ENCODE measurements at places on chromosomes 2 and 18.

- DNase-seq: no peak
Measured at GRCh38 chr2:230944123-230944653, 19.1 kb upstream of the GPR55 start.

DNA sequence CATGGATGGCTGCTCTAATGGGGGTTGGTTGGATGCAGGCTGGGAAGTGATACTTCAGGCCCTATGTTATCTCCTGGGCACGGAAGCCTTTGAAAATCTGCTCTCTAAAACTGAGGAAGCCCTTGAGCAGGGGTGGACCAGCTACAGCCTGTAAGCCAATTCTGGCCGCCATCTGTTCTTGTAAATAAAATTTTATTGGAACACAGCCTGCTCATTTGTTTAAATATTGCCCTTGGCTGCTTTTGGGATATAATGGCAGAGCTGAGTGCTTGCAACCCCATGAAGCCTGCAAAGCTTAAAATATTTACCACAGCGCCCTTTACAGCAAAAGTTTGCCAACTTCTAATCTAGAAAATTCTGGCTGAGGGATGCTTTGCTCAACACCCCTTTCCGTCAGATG, 11.9 kb upstream of the IGFBP2 start:
- no peak for DNase-seq

DNA sequence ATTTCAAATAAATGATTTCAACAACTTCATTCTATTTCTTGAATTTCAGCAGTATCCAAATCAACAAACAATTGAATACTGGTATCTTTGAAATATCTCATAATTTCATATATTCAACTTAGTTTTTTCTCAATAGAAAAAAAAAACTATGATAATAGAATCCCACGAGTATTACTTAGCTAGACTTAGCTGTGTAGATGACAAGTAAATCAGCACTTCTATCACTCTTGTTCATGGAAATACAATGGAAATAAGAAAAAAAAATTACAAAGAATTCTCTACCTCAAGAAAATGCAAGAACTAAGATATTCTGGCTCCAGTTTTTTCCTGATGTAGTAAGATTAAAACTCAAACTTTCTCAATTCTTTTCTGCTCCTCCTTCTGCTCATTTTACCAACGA, 256.2 kb upstream of the KYNU start:
- no peak for DNase-seq

- no peak for DNase-seq
Measured at GRCh38 chr2:15799432-15799827, 140.9 kb upstream of the MYCN start.

GRCh38 chr2:64562148-64562784, 38.1 kb downstream of the AFTPH start:
- DNase-seq: peak; percentile 46

GRCh38 chr18:78716022-78716421, 263.6 kb upstream of the SALL3 start:
- no peak for DNase-seq

- DNase-seq: no peak
Measured at GRCh38 chr2:72166279-72166678, 18.6 kb upstream of the CYP26B1 start.

GRCh38 chr2:10473121-10473756, 25.1 kb upstream of the ODC1 start:
- DNase-seq: no peak

DNA sequence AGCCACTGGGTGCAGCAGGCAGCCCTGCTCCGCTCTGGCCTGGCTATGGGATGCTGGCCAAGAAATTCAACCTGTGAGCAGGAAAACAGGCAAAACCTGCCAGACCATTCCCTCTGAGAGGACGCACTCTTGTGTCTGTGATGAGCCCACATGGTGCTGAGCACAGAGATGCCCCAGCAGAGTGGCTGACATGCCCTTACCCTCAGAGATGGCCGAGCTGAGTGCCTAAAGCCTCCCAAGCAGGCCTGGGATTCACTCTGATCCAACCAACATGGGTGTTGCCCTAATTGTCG, 34.3 kb upstream of the TAF1B start:
- no peak for DNase-seq

DNA sequence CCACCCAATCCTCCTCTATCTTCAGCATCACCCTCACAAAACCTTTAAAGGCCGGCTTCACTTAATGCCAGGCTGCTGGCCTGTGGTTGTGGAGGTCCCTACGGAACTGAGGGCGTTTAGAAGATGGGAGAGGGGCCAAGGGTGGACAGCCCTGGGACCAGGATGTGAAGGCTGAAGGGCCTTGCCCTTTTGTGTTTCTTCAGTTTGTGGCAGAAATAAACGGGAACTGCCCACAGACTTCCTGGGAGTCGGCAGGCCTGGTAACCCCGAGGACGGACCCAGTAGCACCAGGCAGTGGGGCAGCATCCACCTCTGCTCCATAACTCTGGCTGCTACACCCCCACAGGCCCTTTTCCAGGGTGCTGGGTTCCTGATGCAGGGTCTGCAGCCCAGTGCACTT, 51.3 kb downstream of the LYPD1 start:
- DNase-seq: no peak

DNA sequence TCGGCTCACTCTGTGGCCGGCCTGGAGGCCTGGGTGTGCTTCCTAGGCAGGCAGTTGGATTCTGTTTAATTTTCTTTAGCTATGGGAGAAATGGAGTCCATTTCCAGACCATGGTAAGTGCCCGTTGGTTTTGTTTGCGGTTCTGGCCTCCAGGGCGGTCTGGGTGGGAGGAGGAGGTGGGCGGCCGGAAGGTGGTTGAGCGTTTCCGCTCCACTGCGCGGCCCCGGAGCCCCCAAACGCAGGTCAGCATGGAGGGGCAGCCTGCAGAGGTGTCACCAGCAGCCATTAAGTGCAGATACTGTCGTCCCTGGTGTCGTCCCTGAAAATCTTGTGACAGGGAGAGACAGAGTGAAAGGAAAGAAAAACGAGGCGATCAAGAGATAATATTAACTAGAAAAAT, 303.9 kb downstream of the GBX2 start:
- DNase-seq: no peak

Data from CD8-positive, alpha-beta T cell (primary cell).